Activated CD8-positive, alpha-beta memory T cell treated with anti-CD3 and anti-CD28 coated beads for 4 hours (primary cell): ENCODE measurements at places on chromosomes 11 and 22.

- no peak for DNase-seq
Observed at GRCh38 chr11:12119502-12119901, 9.1 kb downstream of the MICAL2 start.

- no peak for DNase-seq
Observed at GRCh38 chr11:21561581-21561980, 631.3 kb upstream of the ANO5 start.

DNA sequence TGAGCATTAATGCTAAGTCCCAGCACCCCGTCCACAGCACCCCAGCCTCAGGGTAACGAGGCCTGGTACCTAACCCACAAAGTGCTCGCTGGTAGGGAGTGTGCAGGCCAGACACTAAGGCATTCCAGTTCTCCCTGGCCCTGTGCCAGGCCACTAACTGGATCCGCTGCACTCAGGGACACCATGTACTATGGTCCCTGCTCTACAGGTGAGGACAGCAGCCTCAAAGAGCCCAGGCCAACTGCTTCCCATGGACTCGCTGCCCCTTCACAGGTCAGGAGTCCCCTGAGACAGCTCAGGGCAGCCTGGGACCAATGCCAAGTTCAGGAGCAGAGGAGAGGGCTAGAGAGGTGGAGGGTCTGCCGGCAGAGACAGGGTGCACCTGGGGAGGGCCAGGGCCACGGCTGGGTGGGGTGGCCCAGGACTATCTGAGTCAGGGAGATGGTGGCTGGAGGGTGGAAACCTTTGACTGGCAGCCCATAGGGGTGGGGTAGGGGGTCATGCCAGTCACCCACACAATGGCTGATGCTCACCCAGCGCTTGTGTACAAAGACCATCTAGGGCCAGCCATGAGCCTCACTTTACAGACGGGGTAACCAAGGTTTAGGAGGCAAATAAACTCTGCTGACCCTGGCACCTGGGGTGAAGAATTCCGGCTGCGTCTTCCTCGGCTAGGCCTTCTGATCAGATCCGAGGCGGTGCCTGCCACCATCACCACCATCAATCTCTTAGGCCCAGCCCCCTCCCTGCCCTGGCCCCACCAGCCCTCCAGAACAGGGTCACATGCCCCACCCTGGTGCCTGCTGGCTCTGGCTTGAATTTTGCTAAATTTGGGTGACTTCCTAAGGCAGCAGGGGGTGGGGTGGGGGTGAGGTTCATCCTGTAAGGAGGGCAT is 5.6 kb downstream of the OSBPL5 start:
- no peak for DNase-seq

DNA sequence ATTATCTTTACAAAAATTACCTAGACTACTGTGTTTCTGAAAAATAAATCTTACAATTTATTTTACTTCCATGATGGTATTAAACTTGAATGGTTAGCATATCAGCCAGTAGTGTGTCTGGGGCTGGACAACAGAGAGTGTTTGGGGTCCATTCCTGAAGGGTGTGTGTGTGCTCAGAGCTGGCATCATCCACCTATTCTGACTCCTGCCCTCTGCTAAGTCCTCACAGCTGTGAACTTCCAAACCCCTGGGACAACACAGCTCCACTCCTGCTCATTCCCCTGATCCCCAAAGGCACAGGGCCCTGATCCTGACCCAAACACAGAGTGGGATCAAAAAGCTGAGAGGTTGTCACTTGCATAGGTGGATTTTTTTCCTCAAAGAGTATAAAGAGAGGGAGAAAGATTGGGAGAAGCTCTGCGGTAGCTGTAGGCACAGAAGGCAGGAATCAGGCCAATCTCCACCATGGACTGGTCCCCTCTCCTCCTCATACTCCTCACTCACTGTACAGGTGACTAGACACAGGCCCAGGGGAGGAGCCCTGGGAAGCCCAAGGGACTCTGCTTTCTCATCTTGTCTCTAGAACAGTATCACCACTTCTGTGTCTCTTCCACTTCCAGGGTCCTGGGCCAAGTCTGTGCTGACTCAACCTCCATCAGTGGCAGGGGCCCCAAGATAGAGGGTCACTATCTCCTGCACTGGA is 55.7 kb upstream of the TOP3B start:
- DNase-seq = no peak

GRCh38 chr11:133832991-133833897 is 12.1 kb downstream of the SPATA19 start:
- DNase-seq = no peak

- no peak for DNase-seq
Observed at GRCh38 chr11:75424396-75424795, 8.6 kb downstream of the KLHL35 start.

DNA sequence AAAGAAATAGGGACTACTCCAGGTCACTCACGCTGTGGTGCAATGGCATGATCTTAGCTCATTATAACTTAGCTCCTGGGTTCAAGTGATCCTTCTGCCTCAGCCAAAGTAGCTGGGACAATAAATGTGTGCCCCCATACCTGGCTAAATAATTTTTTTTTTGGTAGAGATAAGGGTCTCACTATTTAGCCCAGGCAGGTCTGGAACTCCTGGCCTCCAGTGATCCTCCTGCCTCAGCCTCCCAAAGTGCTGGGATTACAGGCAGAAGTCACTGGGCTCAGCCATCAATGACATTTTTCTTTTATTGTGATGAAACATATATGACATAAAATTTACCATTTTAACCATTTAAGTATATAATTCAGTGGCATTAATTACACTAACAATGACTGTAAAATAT is 10.6 kb downstream of the SLC5A4 start:
- DNase-seq = no peak

GRCh38 chr11:104918113-104918824 is 20.0 kb upstream of the CASP12 start:
- DNase-seq = no peak

DNA sequence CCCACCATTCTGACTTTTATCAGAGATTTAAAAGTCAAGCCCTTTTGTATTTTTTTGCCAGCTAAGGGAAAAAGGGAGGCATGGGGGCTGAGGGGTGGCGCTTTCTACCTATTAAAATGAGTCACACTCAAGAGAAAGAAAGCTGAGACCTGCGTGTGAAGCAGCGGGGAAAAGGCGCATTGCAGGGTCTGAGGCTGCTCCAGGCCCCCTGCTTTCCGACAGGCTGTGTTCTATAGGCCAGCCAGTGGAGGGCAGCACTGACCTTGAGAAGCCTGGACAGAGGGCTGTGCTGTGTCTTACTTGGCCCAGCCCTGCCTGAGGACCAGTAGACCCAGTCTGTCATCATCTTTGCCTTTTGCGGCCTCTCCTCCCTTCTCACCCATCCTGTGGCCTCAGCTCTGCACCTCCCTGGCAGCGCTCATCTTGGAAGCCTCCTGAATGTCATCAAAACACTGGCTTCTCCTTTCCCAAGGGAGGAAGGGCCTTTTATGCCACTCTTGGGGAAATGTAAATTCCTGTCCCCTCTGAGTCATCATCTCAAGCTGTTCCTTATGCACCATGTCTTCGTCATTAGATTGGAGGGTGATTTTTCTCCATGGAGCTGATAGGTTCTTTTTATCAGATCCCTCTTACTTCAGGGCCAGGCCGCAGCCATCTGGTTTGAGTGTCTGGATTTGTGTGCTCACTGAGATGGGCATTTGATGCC is 12.6 kb upstream of the MAPK8IP1 start:
- no peak for DNase-seq

DNA sequence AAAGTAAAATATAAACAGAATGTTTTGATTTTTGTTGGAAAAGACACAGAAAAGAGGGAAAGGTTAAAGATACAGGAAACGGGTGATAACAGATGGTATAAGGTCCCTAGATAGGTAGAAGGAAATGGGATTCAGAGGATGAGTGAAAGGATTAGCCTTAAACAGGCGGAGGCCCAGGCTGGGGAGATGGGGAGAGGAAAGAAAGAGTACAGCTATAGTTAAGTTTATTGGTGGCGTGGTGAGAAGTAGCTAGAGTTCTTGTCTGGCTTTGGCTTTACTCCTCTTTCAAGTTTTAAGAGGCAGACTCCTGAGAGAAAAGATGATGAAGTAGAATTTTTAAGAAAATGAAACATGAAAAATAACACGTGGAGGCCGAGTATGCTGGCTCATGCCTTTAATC is 13.7 kb downstream of the ZBTB44 start:
- DNase-seq = no peak

DNA sequence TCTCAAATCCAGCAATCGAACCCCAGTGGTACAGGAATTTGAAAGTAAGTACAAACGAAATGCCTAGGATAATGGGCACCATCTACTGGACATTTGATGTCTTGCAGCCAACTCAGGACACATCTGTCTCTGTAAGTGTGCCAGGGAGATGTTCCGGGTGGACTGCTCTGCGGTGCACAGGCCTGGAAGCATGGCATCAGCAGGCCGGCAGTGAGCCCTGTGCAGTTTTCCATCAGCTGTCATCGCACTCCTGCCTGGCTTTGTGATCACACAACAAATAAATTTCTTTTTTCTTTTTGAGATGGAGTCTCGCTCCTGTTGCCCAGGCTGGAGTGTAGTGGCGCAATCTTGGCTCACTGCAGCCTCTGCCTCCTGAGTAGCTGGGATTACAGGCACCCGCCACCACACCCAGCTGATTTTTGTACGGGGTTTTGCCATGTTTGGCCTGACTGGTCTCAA is 71.0 kb downstream of the JAM3 start:
- peak; percentile 13 for DNase-seq

DNA sequence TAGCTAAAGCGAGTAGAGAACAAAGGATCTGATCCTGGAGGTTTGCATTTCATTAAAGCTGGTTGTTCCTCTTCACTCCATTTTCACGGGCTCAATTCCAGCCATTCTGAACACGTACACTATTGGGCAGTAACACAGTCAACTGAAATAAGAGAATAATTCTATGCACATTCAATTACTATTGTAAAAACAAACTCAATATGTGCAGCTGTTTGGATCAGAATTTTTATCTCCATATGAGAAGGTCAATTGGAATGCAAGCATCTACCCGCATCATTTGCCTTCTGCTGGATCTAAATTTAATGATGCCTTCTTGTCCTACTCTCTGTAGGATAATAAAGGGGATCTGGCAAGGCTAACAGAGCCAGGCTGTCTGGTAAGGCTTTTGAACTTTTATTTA is 562.8 kb upstream of the CCDC179 start:
- DNase-seq = no peak

DNA sequence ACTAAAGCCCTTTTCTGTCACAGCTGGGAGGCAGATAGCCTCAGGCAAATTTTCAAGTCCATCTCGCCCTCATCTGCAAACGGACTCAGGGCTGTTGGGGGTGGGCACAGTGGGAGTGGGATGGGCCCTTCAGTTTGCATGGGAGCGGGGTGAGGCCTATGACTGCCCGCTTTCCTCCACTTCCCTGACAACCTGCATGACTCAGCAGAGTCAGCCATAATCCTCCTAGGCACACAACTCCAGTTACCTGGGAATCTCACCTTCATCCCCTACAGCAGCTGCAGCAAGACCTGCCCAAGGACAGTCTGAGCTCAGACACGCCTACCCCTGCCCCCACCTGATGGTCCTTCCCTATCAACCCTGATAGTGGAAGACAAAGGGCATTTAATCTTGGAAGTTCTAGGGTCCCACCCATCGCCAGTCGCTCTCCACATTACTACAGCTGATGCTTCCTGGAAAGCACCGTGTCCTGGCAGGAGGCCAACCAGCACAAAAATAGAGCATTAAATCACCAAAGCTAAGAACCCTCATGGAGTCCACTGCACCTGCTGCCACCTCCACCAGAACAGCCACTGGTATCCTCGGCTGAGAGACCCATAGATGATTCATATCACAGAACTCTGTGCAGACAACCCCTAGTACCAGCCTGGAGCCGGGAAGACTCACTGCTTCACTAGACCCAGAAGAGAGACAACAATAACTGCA is 319.3 kb downstream of the DCDC1 start:
- DNase-seq = no peak

DNA sequence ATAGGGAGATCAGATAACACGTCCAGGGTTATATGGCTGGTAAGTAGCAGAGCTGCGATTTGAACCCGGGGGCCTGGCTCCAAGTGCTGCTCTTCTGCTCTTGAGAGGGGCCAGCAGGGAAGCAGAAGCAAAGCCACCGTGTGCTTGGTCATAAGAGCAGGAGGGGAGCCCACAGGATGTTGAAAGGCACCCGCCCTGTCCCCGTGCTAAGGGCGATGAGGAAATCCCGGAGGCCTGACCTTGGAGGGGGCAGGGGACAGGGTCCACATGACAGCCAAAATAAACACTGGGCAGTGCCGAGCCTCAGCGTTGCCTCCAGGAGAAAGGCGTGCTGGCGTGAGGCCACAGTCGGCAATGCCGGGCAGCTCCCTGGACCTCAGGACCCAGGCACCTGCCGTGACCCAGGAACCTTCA is 28.8 kb downstream of the TOM1 start:
- DNase-seq = no peak

GRCh38 chr11:69924308-69925161 is 105.3 kb upstream of the FGF3 start:
- DNase-seq = no peak
